ENCODE measurements at places on chromosomes 2 and 18. TPM values are rescaled to one million over a fixed set of nuclear protein-coding genes. Genes with fewer than 3 reads are reported as not detected.
A peak's percentile ranks its signal among the peaks of the same experiment; 100 is the strongest.

GRCh38 chr2:197179744-197180498, 130.7 kb downstream of the ANKRD44 start:
- no peak for DNase-seq

GRCh38 chr2:111121028-111121827, 514 bp downstream of the BCL2L11 start:
- DNase-seq: peak; percentile 83

Gene DHRS9
- total RNA-seq: 0.40 TPM

- no peak for DNase-seq
Measured at GRCh38 chr2:67039517-67040103, 357.5 kb upstream of the ETAA1 start.

Gene RALB
- total RNA-seq: 7.2 TPM

- DNase-seq: no peak
Measured at GRCh38 chr2:48668992-48669391, 51.3 kb downstream of the GTF2A1L start.

DNA sequence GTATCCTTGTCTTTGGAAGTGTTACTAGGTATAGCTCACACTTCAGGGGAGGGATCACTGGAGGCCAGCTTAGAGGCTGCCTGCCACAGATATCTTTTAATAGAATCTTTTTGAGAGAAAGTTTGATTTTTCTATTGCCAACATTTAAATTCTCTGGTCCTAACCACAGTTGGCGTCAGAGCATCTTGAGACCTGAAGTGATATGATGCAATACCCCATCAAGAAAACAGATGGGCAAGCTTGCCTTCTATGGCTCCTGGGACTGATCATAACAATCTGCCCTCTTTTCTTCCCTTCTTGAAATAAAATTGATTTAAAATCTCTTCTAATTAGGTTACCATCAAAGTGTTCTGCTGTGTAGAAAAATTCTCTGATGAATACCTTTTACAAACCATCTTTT, 105.5 kb upstream of the ACKR3 start:
- DNase-seq: no peak

- DNase-seq: no peak
Measured at GRCh38 chr2:150919901-150920300, 341.8 kb downstream of the RBM43 start.

DNA sequence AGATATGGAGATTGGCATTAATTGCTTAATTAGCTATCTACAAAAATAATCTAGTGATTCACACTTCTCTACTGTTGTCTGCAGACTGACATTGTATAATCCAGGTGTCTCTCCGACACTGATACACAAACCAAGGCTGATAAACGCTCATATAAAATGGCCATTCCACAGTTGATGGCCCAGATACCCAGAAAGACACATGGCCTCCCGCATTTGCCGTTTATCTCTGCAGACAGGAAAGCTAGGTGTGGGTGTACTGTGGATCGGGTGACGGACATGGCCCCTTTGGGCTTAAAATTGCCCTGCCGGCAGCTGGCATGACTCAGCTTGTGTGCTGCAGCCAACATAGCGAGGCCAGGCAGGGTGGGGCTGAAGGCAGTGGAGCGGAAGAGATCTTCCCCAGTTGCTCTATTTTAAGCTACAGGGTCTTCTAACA, 18.5 kb downstream of the PMAIP1 start:
- DNase-seq: peak; percentile 79

- no peak for DNase-seq
Measured at GRCh38 chr2:173997753-173998152, 32.6 kb upstream of the SP3 start.

- DNase-seq: peak; percentile 90
Measured at GRCh38 chr18:79528846-79529245, 133.1 kb downstream of the NFATC1 start.

- DNase-seq: no peak
Measured at GRCh38 chr2:211930331-211930730, 608.3 kb downstream of the ERBB4 start.

Measured in Karpas-422 (cell line).